ENCODE measurements at places on chromosomes 7 and 10. TPM values are rescaled to one million over a fixed set of nuclear protein-coding genes. Genes with fewer than 3 reads are reported as not detected.
A peak's percentile ranks its signal among the peaks of the same experiment; 100 is the strongest.

The EGFR gene
- total RNA-seq: 13.6 TPM

The SEMA4G gene
- 4.8 TPM for total RNA-seq

The PIK3AP1 gene
- 9.7 TPM for total RNA-seq

The ADRB1 gene
- 0.07 TPM for total RNA-seq

The DNTT gene
- not detected for total RNA-seq

The NEUROD6 gene
- not detected for total RNA-seq

GRCh38 chr10:78178940-78179339 lies 145.3 kb downstream of the RPS24 start:
- H3K27ac ChIP-seq: no peak overlapping the region
- H3K4me1 ChIP-seq: no peaks in the 10 kb centered on the region
- peaks cover 2% of the 10 kb centered on the region for H3K36me3 ChIP-seq
- H3K4me3 ChIP-seq: no peak overlapping the region
- DNase-seq: no peak
- H3K27me3 ChIP-seq: peaks cover 47% of the 10 kb centered on the region

DNA sequence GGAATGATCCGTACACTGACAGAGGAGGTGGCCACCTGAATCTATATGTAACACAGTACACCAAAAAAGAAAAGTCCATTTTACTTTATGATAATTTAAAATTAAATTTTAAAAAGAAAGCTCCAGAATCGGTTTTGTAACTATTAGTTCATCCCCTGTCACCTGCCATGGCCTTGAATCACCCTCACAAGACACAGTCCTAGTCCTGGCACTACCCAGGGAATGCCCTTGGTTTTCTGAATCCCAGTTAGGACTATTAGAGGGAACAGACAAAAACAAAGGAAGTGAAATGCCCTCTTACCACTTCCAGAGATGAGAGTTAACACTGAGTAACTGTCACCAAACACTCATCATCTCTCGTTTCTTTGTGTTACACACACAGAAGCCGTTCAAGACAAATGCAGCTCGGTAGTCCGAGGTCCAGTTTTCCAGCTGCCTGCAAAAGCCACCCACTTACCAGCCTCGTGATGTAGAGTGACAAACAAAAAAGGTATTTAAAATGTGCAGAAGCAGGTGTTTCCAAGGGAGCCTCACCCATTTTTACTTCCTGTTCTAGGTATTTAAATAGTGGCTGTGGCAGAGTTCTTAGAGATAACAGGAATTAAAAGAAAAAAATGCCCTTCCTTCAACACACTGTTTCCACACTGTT lies 6.1 kb downstream of the PTPRN2 start:
- peaks cover 2% of the 10 kb centered on the region for H3K36me3 ChIP-seq
- H3K4me1 ChIP-seq: peaks cover 3% of the 10 kb centered on the region
- no peak overlapping the region for H3K27ac ChIP-seq
- H3K4me3 ChIP-seq: no peak overlapping the region
- no peak for DNase-seq
- peaks cover 25% of the 10 kb centered on the region for H3K27me3 ChIP-seq

- DNase-seq: no peak
- no peaks in the 10 kb centered on the region for H3K27me3 ChIP-seq
Measured at GRCh38 chr10:65710306-65710705, 1215.5 kb upstream of the LRRTM3 start.

DNA sequence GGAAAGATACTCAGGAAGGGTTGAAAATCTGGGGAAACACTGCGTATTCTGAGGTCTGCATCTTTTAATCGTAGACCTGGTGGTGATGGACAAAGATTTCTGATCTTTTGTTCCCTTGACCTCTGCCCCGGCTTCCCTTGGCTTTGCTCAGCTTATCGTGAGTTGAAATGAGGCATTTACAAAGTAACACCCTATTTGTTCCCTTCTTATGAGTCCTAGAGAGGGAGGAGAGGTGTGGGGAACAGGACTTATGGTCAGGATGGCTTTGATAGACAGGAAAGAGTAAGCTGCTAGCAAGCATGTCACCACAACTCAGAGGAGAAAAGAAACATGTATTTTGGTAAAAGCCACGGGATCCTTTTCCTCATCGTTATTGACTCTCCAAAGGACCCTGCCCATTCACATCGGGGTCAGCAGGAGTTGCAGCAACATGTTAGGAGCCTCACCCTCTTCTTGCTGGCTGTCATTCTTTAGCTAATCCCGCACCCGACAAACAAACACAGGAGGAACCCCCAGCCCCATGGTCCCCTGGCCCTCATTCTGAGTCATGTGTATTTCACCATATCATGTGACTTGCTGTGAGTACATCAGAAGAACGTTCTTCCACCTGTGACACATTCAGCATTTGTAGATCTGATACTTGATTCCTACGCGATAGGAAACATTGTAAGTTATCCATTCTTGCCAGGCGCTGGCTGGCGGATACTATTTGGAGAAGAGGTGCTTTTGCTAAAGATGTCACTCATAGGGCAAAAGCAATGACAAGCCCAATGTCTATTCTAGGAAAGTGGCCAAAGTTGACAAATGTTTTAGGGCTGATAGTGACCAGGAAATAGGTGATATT lies 170.1 kb downstream of the RTKN2 start:
- H3K4me3 ChIP-seq: no peak overlapping the region
- peaks cover 48% of the 10 kb centered on the region for H3K4me1 ChIP-seq
- peak overlapping the region; percentile 68 for H3K27ac ChIP-seq
- peaks cover 11% of the 10 kb centered on the region for H3K36me3 ChIP-seq
- H3K27me3 ChIP-seq: no peaks in the 10 kb centered on the region

DNA sequence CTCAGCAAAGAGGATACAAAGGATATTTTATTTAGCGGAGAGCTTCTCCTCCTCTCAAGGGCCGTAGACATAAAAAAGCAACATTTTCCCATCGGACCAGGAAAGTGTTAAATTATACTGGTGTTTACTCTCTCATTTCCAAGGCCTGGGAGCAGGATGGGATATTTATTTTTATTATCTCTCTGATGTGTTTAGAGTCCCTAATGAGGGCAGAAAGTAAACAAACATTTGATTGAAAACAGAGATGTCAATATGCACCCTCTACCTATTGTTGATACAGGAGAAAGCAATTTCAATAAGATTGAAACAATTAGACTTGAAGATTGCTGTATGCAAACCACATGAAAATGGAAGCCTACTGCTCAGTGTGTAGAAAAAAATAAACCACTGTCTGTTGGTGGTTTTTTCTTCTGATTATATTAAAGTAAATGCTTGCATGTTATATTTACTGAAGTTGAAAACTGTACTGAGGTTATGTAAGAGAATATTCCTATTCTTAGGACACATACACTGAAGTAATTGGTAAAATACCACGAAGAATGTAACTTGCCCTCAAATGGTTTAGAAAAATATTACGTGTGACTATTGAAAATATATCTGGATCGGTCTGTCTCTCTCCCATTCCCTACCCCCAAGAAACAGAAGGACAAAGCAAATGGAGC lies 59.3 kb downstream of the ATXN7L1 start:
- H3K27ac ChIP-seq: no peak overlapping the region
- no peak overlapping the region for H3K4me3 ChIP-seq
- peaks cover 10% of the 10 kb centered on the region for H3K36me3 ChIP-seq
- no peak for DNase-seq

- no peaks in the 10 kb centered on the region for H3K4me1 ChIP-seq
- peaks cover 65% of the 10 kb centered on the region for H3K27me3 ChIP-seq
- H3K27ac ChIP-seq: no peak within 1 kb of the TSS
- H3K4me3 ChIP-seq: peak within 1 kb of the TSS; percentile 58
- no peak for DNase-seq
Measured at GRCh38 chr7:50304129-50304910, at the start of gene IKZF1. TSS of gene IKZF1 (plus strand) at chr7:50304716. CDS start at chr7:50319062, 14,346 bp downstream.

DNA sequence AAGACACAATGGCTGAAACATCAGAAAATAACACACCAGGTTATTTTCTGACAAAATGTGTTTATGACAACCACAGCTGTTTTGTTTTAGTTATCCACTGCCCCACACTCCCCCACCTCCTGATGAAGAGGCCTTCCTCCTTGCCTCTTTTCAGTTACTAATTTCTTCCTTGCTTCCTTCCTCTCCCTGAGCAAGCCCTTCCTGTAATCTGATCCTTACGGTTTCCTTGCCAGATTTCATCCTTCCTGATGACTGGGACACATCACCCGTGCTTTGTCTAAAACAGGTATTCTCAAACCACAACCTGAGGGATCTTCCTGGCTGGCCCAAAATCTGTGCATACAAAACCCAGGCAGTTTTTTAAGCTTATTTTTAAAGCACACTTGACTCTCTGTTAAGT lies 39.4 kb downstream of the CHST15 start:
- H3K4me3 ChIP-seq: no peak overlapping the region
- peaks cover 2% of the 10 kb centered on the region for H3K36me3 ChIP-seq
- H3K27me3 ChIP-seq: no peaks in the 10 kb centered on the region

GRCh38 chr10:78579995-78580394 lies 488.8 kb upstream of the ZMIZ1 start:
- no peak for DNase-seq
- no peak overlapping the region for H3K4me3 ChIP-seq
- peaks cover 8% of the 10 kb centered on the region for H3K4me1 ChIP-seq
- no peaks in the 10 kb centered on the region for H3K36me3 ChIP-seq
- peaks cover 6% of the 10 kb centered on the region for H3K27me3 ChIP-seq

- H3K36me3 ChIP-seq: no peaks in the 10 kb centered on the region
- no peak overlapping the region for H3K27ac ChIP-seq
- H3K4me1 ChIP-seq: peaks cover 27% of the 10 kb centered on the region
Measured at GRCh38 chr10:50473756-50474155, 150.0 kb downstream of the SGMS1 start.

GRCh38 chr7:1388703-1389335 lies 70.5 kb downstream of the MICALL2 start:
- H3K4me3 ChIP-seq: no peak overlapping the region
- no peak for DNase-seq
- H3K36me3 ChIP-seq: peaks cover 2% of the 10 kb centered on the region
- H3K27ac ChIP-seq: no peak overlapping the region
- peaks cover 45% of the 10 kb centered on the region for H3K27me3 ChIP-seq

GRCh38 chr7:19390795-19391194 lies 245.6 kb upstream of the FERD3L start:
- no peak overlapping the region for H3K4me3 ChIP-seq
- no peak for DNase-seq
- H3K27ac ChIP-seq: no peak overlapping the region

GRCh38 chr7:36127075-36127740 lies 25.8 kb upstream of the EEPD1 start:
- no peaks in the 10 kb centered on the region for H3K27me3 ChIP-seq
- H3K4me1 ChIP-seq: peaks cover 33% of the 10 kb centered on the region
- H3K27ac ChIP-seq: peak overlapping the region; percentile 53
- H3K4me3 ChIP-seq: no peak overlapping the region
- no peak for DNase-seq

DNA sequence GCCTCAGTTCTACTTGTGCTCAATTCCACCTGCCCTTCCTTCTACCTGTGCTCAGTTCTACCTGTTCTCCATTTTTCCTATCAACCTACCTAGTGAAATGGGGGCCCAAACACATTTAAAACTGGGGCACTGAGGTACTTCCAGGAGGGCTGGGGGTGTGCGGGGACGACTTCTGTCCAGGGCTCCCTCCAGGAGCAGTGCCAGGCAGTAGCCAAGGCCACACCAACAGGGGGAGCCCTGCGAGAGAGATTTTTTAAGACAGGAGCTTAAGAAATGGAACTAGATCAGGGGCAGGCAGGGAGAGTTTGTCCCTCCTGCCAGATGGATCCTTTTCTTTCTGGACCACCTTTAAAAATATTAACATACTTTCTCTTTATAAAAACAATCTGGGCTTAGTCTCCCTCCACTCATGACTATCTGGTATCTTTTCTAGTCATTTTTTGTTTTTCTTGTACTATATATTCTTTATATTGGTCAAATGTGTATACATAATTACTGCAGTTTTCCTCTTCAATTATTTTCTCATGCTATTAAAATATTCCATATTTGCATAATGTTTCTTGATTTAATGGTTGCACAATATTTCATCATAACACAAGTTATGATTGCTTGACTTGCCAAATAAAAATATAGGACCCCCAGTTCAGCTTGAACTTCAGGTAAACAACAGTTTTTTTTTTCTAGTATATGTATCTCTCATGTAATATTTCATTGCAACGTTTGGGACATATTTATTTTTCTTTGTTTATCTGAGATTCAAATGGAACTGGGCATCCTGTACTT lies 47.3 kb upstream of the INSYN2A start:
- peaks cover 3% of the 10 kb centered on the region for H3K36me3 ChIP-seq
- H3K27me3 ChIP-seq: no peaks in the 10 kb centered on the region
- DNase-seq: no peak
- H3K4me1 ChIP-seq: no peaks in the 10 kb centered on the region
- no peak overlapping the region for H3K4me3 ChIP-seq
- no peak overlapping the region for H3K27ac ChIP-seq

GRCh38 chr7:104921596-104921995 lies 92.4 kb upstream of the KMT2E start:
- peaks cover 14% of the 10 kb centered on the region for H3K27me3 ChIP-seq
- DNase-seq: no peak
- H3K4me1 ChIP-seq: peaks cover 10% of the 10 kb centered on the region

GRCh38 chr7:47095946-47096345 lies 486.0 kb downstream of the TNS3 start:
- H3K27ac ChIP-seq: no peak overlapping the region
- peaks cover 4% of the 10 kb centered on the region for H3K36me3 ChIP-seq
- no peak for DNase-seq
- H3K27me3 ChIP-seq: no peaks in the 10 kb centered on the region
- H3K4me3 ChIP-seq: no peak overlapping the region

- H3K4me1 ChIP-seq: no peaks in the 10 kb centered on the region
- peaks cover 5% of the 10 kb centered on the region for H3K27me3 ChIP-seq
- DNase-seq: no peak
- no peak overlapping the region for H3K4me3 ChIP-seq
- no peak overlapping the region for H3K27ac ChIP-seq
Measured at GRCh38 chr10:26407406-26407969, 30.7 kb upstream of the APBB1IP start.

DNA sequence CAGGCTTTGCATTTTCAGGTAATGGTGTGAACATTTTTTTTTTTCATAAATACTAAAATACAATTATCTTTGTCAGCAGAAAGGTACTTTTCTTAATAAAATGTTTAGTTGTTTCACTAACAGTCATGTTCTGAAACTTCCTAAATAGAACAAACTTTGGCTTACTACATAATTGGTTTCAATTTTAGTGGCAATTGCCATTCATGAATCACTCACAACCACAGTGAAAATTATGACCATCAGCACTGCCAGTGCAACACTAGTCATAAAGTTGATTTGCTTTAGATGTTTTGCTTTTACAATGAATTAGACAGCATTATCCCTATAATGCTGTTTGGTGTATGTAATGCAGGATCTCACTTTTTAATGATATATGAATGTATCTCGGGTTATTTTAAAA lies 297.6 kb upstream of the PLXDC2 start:
- no peaks in the 10 kb centered on the region for H3K4me1 ChIP-seq
- H3K4me3 ChIP-seq: no peak overlapping the region
- peaks cover 12% of the 10 kb centered on the region for H3K27me3 ChIP-seq
- DNase-seq: no peak
- no peaks in the 10 kb centered on the region for H3K36me3 ChIP-seq
- H3K27ac ChIP-seq: no peak overlapping the region

GRCh38 chr10:106396192-106396591 lies 768.3 kb downstream of the SORCS1 start:
- no peak overlapping the region for H3K4me3 ChIP-seq
- DNase-seq: no peak
- H3K36me3 ChIP-seq: no peaks in the 10 kb centered on the region
- H3K4me1 ChIP-seq: no peaks in the 10 kb centered on the region
- no peaks in the 10 kb centered on the region for H3K27me3 ChIP-seq

GRCh38 chr10:35643151-35644049 lies 1.3 kb upstream of the FZD8 start:
- no peak for DNase-seq
- peak overlapping the region; percentile 89 for H3K27ac ChIP-seq
- peaks cover 12% of the 10 kb centered on the region for H3K36me3 ChIP-seq

GRCh38 chr7:27100694-27101170 lies 1.8 kb downstream of the HOXA2 start:
- peaks cover 76% of the 10 kb centered on the region for H3K4me1 ChIP-seq
- no peak for DNase-seq
- peaks cover 20% of the 10 kb centered on the region for H3K36me3 ChIP-seq
- H3K4me3 ChIP-seq: peak overlapping the region; percentile 96
- H3K27ac ChIP-seq: peak overlapping the region; percentile 99
